A673 (cell line): ENCODE measurements at places on chromosomes 6 and 20. TPM values are rescaled to one million over a fixed set of nuclear protein-coding genes. Genes with fewer than 3 reads are reported as not detected.

DNA sequence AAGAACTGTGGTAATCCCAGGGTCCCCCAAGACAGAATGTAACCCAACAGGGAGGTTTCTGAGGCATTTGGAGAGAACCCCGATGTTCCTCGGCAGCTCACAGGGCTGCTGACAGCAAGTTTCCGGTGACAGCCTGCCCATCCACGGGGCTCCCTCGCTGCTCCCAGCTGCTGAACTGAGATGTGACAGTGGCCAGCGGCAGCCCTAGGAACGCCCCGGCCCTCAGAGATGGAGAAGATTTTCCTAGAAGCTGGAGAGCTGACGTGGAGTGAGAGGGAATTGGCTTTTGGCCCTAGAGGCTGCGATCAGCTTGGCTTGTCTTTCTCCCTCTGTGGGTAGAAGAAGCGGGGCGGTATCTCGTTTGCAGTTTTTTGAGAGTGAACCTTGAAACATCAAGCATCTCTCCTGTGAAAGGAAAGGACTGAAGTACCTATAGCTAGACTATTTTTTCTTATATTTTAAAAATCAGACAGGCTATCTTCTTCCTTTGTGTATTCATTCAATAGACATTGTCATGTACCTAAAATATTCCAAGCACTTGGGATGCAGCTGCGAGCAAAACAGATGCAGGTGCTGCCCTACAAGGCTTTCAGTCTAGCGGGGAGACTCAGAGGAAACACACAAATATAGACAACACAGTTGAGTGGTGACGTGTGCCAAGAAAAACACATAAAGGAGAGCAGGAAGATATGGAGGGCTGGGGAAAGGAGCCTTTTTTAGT, 28.4 kb upstream of the NFATC2 start:
- DNase-seq: no peak
- no peak overlapping the region for H3K4me3 ChIP-seq
- H3K27ac ChIP-seq: no peak overlapping the region

- peak overlapping the region; percentile 83 for H3K4me3 ChIP-seq
- H3K4me1 ChIP-seq: peaks cover 36% of the 10 kb centered on the region
- H3K27ac ChIP-seq: peak overlapping the region; percentile 95
- no peak for DNase-seq
Observed at GRCh38 chr6:36444470-36444869, 1.7 kb downstream of the KCTD20 start.

DNA sequence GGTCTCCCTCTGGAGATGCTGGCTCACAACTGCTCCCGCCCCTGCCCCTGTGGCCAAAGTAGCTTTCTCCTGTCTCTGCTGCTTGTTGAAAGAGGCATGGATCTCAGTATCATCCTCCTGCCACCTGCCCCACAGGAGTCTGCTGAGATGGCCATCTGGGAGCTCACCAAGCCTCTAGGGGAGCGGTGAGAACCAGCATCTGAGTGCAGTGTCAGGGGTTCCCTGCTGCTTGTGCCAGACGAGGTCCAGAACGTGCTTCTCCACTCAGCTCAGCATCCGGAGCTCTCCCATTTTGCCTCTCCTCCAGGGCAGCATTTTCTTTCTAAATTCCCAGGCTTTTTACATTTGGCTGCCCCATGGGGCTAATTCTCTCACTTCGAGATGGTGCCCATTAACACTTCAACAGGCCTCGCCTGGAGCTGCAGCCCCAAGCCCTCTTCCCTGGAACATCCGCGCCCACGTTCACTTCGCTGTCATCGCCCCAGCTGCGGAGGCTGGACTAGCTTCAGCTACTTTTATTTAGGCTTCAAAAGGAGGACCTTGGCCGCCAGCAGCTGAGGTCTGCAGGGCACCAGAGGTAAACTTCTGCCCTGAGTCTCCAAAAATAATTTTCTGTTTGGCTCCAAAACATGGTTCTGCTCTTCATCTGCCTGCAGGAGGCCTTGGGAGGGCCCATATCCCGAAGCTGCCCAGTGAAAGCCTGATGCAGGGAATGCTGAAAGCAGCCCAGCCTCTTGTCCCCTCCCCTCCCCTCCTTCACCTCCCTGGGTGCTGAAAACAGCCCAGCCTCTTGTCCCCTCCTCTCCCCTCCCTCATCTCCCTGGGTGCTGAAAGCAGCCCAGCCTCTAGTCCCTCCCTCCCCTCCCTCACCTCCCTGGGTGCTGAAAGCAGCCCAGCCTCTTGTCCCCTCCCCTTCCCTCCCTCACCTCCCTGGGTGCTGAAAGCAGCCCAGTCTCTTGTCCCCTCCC, 25.2 kb upstream of the MLN start:
- peak; percentile 56 for DNase-seq
- no peak overlapping the region for H3K27ac ChIP-seq
- no peaks in the 10 kb centered on the region for H3K27me3 ChIP-seq
- H3K36me3 ChIP-seq: no peaks in the 10 kb centered on the region
- H3K4me1 ChIP-seq: peaks cover 8% of the 10 kb centered on the region

The MTFR2 gene
- total RNA-seq: 10.1 and 12.6 TPM in 2 replicates

GRCh38 chr6:84876723-84877514, 112.5 kb upstream of the TBX18 start:
- peaks cover 16% of the 10 kb centered on the region for H3K4me1 ChIP-seq
- H3K27me3 ChIP-seq: no peaks in the 10 kb centered on the region
- H3K36me3 ChIP-seq: no peaks in the 10 kb centered on the region
- no peak overlapping the region for H3K4me3 ChIP-seq
- DNase-seq: no peak
- no peak overlapping the region for H3K27ac ChIP-seq

GRCh38 chr6:44652547-44652946, 265.0 kb downstream of the CDC5L start:
- H3K4me1 ChIP-seq: no peaks in the 10 kb centered on the region
- no peaks in the 10 kb centered on the region for H3K36me3 ChIP-seq
- H3K4me3 ChIP-seq: no peak overlapping the region
- no peak overlapping the region for H3K27ac ChIP-seq
- DNase-seq: no peak

DNA sequence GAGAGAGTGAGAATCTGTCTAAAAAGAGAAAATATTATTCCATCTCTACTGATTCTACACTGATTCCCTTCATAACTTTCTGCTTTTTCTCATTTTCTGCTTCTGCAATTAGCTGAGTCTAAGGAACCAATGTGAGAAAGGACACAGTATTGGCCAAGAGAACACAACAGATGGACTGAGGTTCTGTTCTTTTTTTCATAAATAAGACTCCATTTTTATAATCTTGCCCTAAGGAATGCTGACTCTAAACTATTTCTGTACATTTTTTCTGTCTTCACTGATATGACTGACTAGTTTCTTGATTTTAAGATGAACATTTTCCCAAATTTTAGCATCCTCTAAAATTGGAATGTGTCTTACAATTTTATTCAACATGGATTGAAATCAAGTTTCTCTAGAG, 87.0 kb upstream of the IYD start:
- no peaks in the 10 kb centered on the region for H3K27me3 ChIP-seq
- no peaks in the 10 kb centered on the region for H3K36me3 ChIP-seq
- no peak overlapping the region for H3K4me3 ChIP-seq
- no peak for DNase-seq

GRCh38 chr20:36336954-36337704, 31.0 kb downstream of the DLGAP4 start:
- no peak for DNase-seq
- H3K4me3 ChIP-seq: no peak overlapping the region
- no peak overlapping the region for H3K27ac ChIP-seq
- H3K4me1 ChIP-seq: peaks cover 14% of the 10 kb centered on the region
- no peaks in the 10 kb centered on the region for H3K27me3 ChIP-seq

DNA sequence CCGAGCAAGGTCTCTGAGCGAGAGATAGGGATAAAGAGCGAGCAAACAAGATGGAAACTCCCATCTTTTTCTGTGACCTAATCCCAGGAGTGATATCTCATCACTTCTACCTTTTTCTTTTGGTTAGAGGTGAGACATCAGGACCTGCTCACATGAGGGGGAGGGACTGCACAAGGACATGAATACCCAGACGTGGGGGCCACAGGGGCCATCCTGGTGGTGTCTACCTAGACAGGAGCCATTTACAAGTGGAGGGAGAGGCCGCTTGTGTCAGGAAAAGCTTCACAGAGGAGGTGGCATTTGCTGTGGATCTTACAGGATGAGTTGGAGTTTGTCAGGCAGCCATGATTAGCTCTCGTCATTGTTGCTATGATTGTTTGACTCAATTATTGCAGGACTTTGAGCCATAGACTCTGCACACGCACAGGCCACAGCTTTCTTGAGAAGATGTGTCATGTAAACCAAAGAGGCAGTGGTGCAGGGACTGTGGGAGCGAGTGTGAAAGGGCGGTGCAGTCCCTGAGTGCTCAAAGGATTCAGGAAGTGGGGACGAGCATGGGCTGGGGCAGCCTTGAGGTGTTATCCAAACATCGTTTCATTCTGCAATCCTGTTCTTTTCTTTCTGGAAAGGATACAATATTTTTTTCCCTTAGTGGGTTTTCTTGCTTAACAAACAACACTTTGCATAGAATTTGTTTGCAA, 7.7 kb downstream of the NPEPL1 start:
- H3K4me3 ChIP-seq: no peak overlapping the region
- DNase-seq: no peak
- no peaks in the 10 kb centered on the region for H3K4me1 ChIP-seq
- H3K36me3 ChIP-seq: no peaks in the 10 kb centered on the region

DNA sequence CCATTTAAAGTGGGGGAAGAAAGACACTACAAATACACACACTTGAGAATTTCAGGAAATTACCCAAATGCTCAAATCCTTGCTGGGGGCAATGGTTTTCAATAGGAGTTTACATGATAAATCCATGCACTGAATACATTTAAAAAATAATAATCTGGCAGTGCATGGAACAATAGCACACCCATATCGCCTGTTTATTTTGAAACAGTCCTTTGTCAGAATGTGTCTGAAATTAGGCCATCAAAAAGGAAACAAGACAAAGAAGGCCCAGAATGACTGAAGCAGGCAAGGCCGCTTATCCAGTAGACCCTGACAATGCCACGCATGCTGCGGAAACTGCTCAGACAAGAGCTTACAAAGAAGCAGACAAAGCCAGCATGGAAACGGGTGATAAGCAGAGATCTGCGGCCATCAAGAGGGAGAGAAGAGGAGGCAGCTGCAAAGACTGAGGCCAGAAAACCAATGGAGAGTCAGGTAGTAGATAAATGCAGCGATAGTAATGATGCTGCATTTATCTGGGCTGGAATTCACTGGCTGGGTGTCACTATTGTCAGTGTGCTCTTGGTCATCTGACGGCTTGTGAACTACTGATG, 211.9 kb upstream of the CNR1 start:
- H3K36me3 ChIP-seq: no peaks in the 10 kb centered on the region
- no peak for DNase-seq
- H3K4me3 ChIP-seq: no peak overlapping the region
- no peak overlapping the region for H3K27ac ChIP-seq
- peaks cover 4% of the 10 kb centered on the region for H3K4me1 ChIP-seq
- H3K27me3 ChIP-seq: no peaks in the 10 kb centered on the region

The SNRPB gene
- total RNA-seq: 493 and 522 TPM in 2 replicates

- peaks cover 22% of the 10 kb centered on the region for H3K4me1 ChIP-seq
- no peak overlapping the region for H3K4me3 ChIP-seq
- H3K27ac ChIP-seq: no peak overlapping the region
- H3K36me3 ChIP-seq: peaks cover 7% of the 10 kb centered on the region
Observed at GRCh38 chr6:56536536-56536935, 106.2 kb downstream of the DST start.

The RNF182 gene
- 20.7 and 20.8 TPM in 2 replicates for total RNA-seq

DNA sequence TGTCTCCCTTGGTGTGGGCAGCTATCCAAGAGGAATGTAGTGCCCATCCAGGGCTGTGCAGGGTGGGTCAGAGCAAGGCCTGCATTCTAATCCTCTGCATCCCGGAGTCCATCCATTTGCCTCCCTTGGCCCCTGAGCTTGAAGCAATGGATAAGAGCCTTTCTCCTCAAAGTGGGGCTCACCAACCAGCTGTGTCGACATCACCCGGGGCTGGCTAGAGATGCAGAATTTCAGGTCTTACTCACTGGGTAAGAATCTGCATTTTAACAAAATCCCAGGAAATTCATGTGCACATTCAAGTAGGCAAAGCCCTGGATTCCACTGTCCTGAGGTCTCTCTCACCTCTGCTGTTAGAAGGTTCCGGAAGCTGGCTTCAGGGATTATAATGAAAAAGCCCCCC, 95.3 kb downstream of the MDGA1 start:
- H3K4me3 ChIP-seq: no peak overlapping the region
- H3K27ac ChIP-seq: no peak overlapping the region
- DNase-seq: no peak
- no peaks in the 10 kb centered on the region for H3K36me3 ChIP-seq
- H3K4me1 ChIP-seq: no peaks in the 10 kb centered on the region

DNA sequence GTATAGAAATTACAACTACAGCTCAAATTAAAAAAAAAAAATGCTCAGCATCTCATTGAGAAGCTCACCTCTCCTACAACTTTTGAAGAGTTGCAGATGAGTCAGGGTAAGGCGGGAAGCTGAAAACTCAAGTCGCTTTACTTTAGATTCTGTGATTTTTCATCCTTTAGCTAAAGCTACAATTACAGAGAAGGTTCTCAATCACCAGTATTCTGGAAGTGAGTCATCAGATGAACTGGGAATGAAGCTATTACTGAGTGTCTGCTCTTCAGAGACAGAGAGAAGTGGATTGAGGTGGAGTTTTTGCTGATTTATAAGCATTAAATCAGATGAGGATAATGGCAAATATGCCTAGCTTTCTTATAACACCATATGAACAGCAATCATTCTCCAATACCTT, 91.9 kb downstream of the TFAP2A start:
- no peaks in the 10 kb centered on the region for H3K4me1 ChIP-seq
- H3K27me3 ChIP-seq: no peaks in the 10 kb centered on the region
- DNase-seq: no peak
- H3K4me3 ChIP-seq: no peak overlapping the region
- no peak overlapping the region for H3K27ac ChIP-seq
- no peaks in the 10 kb centered on the region for H3K36me3 ChIP-seq

GRCh38 chr6:46715141-46715540, 20.0 kb downstream of the PLA2G7 start:
- peaks cover 29% of the 10 kb centered on the region for H3K27me3 ChIP-seq
- no peaks in the 10 kb centered on the region for H3K36me3 ChIP-seq
- no peak for DNase-seq
- no peaks in the 10 kb centered on the region for H3K4me1 ChIP-seq

GRCh38 chr6:23371132-23371915, 754.7 kb upstream of the NRSN1 start:
- H3K27me3 ChIP-seq: no peaks in the 10 kb centered on the region
- no peak overlapping the region for H3K27ac ChIP-seq
- H3K4me3 ChIP-seq: no peak overlapping the region
- H3K4me1 ChIP-seq: no peaks in the 10 kb centered on the region
- no peak for DNase-seq
- H3K36me3 ChIP-seq: no peaks in the 10 kb centered on the region

The SMIM26 gene
- total RNA-seq: 56.6 and 57.7 TPM in 2 replicates

The PSORS1C2 gene
- not detected in 2 replicates for total RNA-seq

DNA sequence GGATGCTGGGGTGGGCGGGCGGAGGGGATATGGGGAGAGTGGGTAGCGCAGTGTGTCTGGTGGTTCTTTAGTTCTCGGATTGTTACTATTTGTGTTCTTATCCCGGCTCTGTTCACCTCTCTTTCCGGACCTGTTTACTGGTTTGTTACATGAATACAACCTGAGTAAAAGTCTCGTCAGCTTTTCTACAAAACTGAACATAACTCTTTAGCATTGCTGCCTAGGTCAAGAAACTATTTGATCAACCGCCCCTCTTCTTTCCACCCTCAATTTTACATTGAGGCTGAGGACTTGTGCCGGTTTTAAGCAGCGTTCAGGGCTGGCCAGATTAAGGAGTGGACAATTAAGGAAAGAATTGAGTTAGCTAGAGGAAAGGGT, 625 bp downstream of the ABT1 start:
- peaks cover 7% of the 10 kb centered on the region for H3K4me1 ChIP-seq
- peak overlapping the region; percentile 90 for H3K4me3 ChIP-seq
- DNase-seq: no peak

The SEL1L2 gene
- not detected in 2 replicates for total RNA-seq
